Dermis blood vessel endothelial cell (primary cell): ENCODE measurements at places on chromosomes 2 and 18. TPM values are rescaled to one million over a fixed set of nuclear protein-coding genes. Genes with fewer than 3 reads are reported as not detected.
A peak's percentile ranks its signal among the peaks of the same experiment; 100 is the strongest.

- peak; percentile 26 for DNase-seq
These were observed 66.2 kb downstream of the CRACDL start for GRCh38 chr2:98869870-98870269.

DNA sequence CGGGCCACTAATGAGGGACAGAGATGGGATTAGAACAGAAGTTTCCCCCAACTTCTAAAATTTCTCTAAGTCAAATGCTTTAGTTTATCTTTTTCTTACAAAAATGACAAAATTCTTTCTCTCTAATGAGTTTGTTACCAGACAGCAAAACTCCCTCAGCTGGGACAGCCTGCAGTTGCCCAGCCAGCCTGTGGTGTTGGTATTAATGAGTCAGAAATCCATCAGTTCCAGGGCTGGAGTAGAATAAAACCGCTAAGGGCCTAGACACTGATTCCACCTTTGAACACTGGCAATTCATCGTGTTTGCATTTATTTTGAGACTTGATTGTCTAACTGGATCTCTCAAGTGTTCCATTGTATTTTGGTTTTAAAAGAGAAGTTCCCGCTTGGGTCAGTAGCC, 38.3 kb upstream of the SMAD2 start:
- no peak for DNase-seq

DNA sequence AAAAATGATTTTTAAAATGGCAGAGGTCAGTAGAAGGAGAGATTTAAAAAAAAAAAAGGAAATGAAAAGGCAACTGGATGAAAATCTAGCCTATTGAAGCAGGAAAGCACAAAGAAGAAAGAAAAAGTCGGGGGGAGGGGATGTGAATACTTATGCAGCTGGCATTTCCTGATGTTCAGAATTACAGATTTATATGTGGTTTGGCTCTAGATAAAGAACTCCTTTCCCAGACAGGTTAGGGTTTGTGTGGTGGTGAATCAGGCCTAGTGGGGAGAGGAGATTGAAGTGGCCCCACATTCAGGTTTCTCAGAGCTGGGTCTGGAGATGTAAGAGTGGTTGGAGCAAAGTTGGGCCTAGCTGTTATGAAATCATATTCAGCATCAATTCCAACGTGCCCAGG, 394.4 kb downstream of the FIGN start:
- peak; percentile 55 for DNase-seq

Gene AFTPH
- 37.9 and 48.0 TPM in 2 replicates for total RNA-seq

GRCh38 chr2:54589340-54590215, 133.5 kb downstream of the SPTBN1 start:
- peak; percentile 97 for DNase-seq

Gene METAP1D
- 3.3 and 5.3 TPM in 2 replicates for total RNA-seq

DNA sequence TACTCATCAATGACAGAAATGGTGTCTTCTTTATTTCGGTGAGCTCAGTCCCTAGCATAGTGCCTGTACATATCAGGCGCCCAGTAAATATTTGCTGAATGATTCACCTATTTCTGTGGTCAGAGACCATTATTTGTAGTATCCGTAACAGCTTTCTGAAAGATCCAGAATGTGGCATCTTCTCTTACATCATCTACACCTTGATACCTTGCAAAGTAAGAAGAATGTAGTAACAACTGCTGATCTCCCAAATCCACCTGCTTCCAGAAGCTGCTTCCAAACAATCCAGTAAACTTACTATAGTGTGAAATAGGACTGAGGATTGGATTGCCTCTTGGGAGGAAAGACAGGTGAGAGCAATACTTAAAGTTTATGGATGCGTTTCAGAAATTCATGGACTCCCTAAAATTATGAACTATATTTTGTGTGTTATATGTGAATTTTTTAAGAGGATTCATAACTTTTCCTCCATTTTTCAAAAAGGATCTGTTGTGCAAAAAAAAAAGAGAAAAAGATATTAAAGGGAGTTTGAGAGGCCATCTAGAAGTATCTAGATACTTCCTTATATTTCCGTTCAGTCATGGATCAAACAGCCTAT, 945 bp upstream of the ASXL2 start:
- no peak for DNase-seq

Gene KIAA1328
- 4.4 and 5.3 TPM in 2 replicates for total RNA-seq

Gene TRIM43
- total RNA-seq = not detected in 2 replicates

- no peak for DNase-seq
These were observed 124.8 kb downstream of the PXDN start for GRCh38 chr2:1619556-1619955.

- no peak for DNase-seq
These were observed 75.6 kb upstream of the EPB41L3 start for GRCh38 chr18:5619376-5619775.

GRCh38 chr2:44932079-44932478, 9.4 kb upstream of the SIX3 start:
- DNase-seq = no peak

Gene PROKR1
- total RNA-seq = under 0.01 TPM in 1 of 2 replicates, not detected in the other

Gene TTN
- total RNA-seq = 1.5 and 1.8 TPM in 2 replicates

- no peak for DNase-seq
These were observed 30.6 kb downstream of the SDC1 start for GRCh38 chr2:20194097-20195015.

DNA sequence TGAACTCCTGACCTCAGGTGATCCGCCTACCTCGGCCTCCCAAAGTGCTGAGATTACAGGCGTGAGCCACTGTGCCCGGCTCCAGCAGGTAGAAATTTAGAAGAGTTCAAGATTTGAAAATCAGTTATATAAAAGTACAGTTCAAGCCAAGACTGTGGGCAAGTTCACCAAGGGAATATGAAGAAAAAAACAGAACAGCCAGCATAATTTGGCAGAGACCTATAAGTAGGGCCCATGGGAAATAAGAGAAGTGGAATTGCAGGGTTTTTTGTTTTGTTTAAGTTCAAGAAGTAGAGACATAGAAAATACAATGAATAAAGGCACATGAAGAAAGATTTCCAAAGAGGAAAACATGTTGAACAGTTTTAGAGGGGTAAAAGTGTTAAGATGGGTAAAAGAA, 57.9 kb downstream of the BAZ2B start:
- DNase-seq = no peak
